ENCODE measurements at places on chromosomes 11 and 22. TPM values are rescaled to one million over a fixed set of nuclear protein-coding genes. Genes with fewer than 3 reads are reported as not detected.

DNA sequence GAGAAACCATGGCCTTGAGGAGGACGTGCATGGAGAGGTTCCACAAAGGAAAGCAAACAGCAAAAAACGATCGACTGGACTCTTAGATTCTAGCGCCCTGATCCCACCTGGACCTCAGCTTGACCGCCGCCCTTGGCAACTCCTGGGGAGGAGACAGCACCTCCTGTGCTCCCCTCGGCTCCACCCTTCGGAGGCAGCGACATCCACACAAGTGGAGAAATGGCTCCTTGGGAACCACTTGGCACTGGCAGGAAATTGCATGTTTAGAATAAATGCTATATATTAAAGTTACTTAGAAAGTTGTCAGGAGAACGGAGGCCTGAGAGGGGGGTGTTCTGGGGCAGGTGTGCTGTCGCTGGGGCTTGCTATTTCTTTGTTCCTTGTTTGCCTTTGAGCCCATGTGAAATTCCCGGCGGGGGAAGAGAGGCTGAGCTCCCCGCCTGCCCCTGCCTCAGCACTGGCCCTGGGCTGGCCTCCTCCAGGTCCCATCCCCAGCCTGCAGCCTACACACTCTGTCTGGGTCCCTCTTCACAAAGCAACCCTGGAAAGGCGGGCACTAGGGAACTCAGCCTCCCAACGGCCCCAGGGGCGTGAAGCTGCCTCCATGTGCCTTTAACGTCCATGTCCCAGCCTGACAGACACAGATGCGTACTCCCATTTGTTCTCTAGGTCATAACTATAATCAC is 395.3 kb downstream of the BRD1 start:
- no peaks in the 10 kb centered on the region for H3K36me3 ChIP-seq
- no peaks in the 10 kb centered on the region for H3K4me1 ChIP-seq
- no peak for DNase-seq
- no peak overlapping the region for H3K4me3 ChIP-seq
- no peak overlapping the region for H3K27ac ChIP-seq
- H3K27me3 ChIP-seq, result peaks cover 16% of the 10 kb centered on the region

Gene PLEKHB1
- total RNA-seq, result 4.7 TPM

GRCh38 chr11:75781296-75781695 is 12.7 kb downstream of the DGAT2 start:
- no peaks in the 10 kb centered on the region for H3K27me3 ChIP-seq
- no peak overlapping the region for H3K27ac ChIP-seq
- DNase-seq, result no peak
- H3K36me3 ChIP-seq, result no peaks in the 10 kb centered on the region
- no peaks in the 10 kb centered on the region for H3K4me1 ChIP-seq

DNA sequence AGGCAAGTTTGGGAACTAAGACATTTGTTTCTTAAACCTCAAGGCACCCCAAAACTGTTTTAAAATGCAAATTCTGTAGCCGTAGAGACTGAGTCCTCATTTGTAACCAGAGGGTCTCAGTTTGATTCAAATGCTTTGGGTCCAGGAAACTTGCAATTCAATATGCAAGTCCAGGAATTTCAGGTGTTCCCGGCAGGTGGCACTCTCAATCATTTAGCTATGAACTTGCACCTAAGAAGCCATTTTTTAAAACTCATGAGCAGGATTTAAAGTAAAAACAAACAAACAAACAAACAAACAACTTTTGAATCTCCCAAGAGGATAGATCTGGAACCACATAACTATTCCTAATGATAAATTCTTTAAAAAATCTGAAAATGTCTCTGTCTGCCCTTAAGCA is 8.7 kb upstream of the ABTB2 start:
- H3K4me1 ChIP-seq, result peaks cover 8% of the 10 kb centered on the region
- no peaks in the 10 kb centered on the region for H3K27me3 ChIP-seq
- H3K36me3 ChIP-seq, result no peaks in the 10 kb centered on the region
- DNase-seq, result no peak
- no peak overlapping the region for H3K27ac ChIP-seq

- no peaks in the 10 kb centered on the region for H3K4me1 ChIP-seq
- H3K27me3 ChIP-seq, result peaks cover 87% of the 10 kb centered on the region
- no peak overlapping the region for H3K4me3 ChIP-seq
- H3K36me3 ChIP-seq, result no peaks in the 10 kb centered on the region
- DNase-seq, result no peak
These were observed 2.6 kb downstream of the MRGPRF start for GRCh38 chr11:69010361-69010891.

Gene SEC14L6
- 0.24 TPM for total RNA-seq

Gene PPARA
- 3.6 TPM for total RNA-seq

DNA sequence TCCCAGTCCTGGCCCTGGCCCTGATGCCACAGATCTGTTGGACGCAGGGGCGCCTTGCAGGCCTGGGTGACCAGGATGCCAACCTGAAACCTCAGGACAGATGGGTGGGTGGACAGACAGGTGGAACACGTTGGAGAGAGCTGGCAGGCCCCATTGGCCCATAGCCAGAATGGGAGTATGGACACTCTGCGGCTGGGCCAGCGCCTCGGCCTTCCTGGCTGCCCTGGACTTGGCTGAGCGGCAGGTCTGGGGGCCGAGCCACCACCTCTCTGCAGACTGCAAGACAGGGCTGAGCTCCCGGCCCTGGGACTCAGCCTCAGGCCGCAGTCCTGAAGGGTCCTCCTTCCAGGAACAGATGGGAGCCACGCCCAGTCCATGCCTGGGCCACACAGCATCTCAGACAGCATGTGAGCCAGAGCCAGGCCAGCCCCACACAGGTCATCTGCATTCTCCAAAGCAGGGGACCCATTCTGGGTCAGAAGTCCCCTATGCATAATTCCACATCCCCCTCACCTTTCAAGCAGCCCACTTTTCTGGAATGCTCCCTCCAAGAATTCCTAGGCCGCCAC is 14.1 kb downstream of the WNT7B start:
- peaks cover 40% of the 10 kb centered on the region for H3K27me3 ChIP-seq
- peaks cover 6% of the 10 kb centered on the region for H3K4me1 ChIP-seq
- no peak overlapping the region for H3K4me3 ChIP-seq
- no peak overlapping the region for H3K27ac ChIP-seq
- no peak for DNase-seq

DNA sequence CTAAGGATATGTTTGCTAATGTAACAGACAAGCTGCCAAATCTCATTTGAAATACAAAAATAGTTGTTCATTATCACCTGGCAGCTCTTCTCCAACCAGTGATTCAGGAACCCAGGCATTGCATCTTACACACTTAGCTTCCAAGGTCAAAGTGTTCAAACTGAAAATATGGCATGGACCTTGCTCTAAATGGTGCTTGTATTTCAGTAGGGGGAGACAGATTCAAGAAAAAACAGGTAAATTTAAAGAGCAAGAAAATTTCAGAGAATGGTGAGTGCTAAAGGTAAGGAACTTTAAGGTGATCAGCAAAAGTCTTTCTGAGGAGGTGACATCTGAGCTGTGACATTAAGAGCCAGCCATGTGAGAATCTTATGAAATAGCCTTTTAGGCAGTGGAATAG is 82.8 kb upstream of the E2F8 start:
- H3K27ac ChIP-seq, result no peak overlapping the region
- no peaks in the 10 kb centered on the region for H3K4me1 ChIP-seq
- H3K4me3 ChIP-seq, result no peak overlapping the region
- H3K36me3 ChIP-seq, result no peaks in the 10 kb centered on the region
- no peaks in the 10 kb centered on the region for H3K27me3 ChIP-seq

Gene CNGA4
- 0.05 TPM for total RNA-seq

DNA sequence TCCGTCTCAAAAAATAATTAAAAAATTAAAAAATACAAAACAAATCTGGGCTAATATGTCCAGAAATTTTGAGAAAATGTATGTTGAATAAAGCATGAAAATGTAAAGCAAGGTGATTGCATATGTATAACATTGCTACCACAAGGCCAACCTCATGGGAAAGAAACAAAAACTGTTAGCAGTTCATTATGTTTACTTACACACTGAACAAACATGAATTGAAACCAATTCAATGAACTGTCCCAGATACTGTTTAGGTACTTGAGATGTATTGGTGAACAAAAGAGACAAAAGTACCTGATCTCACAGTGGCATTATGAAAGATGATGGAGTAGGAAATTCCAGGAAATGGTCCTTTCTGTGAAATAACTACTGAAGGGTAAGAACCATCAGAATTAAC is 43.8 kb upstream of the IGLL5 start:
- no peak for DNase-seq
- peaks cover 12% of the 10 kb centered on the region for H3K4me1 ChIP-seq
- no peaks in the 10 kb centered on the region for H3K36me3 ChIP-seq
- H3K27ac ChIP-seq, result no peak overlapping the region
- no peak overlapping the region for H3K4me3 ChIP-seq

DNA sequence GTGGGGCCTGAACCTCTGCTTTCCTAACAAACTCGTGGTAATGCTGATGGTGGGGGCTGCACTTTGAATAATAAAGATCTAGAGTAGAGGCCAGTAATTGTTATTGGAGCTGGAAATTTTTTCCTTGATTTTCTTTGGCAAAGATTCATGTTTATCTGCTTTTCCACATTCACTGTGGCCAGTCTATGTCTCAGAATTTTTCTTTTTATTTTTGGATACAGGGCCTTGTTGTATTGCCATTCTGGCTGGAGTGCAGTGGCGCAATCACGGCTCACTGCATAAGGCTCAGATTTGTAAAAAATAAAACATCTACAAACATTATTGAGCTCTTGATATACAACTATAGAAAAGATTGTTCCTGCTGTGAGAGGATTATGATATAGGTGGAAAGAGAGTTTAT is 1.6 kb downstream of the TMEM135 start:
- no peak for DNase-seq
- no peak overlapping the region for H3K4me3 ChIP-seq
- no peak overlapping the region for H3K27ac ChIP-seq
- peaks cover 6% of the 10 kb centered on the region for H3K4me1 ChIP-seq
- H3K27me3 ChIP-seq, result no peaks in the 10 kb centered on the region
- H3K36me3 ChIP-seq, result no peaks in the 10 kb centered on the region

GRCh38 chr11:104279587-104279986 is 115.6 kb upstream of the PDGFD start:
- H3K36me3 ChIP-seq, result no peaks in the 10 kb centered on the region
- no peak overlapping the region for H3K4me3 ChIP-seq
- no peaks in the 10 kb centered on the region for H3K4me1 ChIP-seq
- no peak for DNase-seq

GRCh38 chr11:32032478-32032877 is 58.4 kb upstream of the RCN1 start:
- no peaks in the 10 kb centered on the region for H3K36me3 ChIP-seq
- no peaks in the 10 kb centered on the region for H3K4me1 ChIP-seq
- no peak overlapping the region for H3K4me3 ChIP-seq
- no peaks in the 10 kb centered on the region for H3K27me3 ChIP-seq
- no peak for DNase-seq

Gene FAM83F
- 2.4 TPM for total RNA-seq

DNA sequence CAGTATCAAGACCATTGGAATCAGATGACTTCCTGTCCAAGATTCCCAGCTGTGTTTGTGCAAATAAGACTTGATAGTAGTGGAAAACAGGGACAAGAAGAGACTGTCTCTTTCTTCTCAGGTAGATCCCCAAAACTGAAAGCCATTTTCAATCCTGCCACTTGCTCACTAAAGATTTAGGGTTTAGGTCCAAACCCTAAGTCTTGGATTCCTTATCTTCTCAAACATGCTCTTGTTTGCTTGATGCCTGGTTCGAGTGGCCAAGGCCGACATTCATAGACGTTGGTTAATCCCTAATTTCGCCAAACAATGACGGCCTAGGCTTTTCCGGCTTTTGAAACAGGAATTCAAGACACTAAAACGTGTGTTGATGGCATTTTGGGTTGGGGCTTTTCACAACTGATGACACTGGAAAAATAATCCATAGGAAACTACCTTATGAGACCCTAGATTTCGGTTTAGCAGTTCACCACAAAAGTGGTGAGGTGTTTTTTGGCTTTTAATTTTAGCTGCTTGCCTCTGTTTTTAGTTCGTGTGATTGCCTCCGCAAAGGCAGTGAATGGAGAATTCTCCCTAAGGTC is 1.0 kb upstream of the GTPBP1 start:
- peaks cover 43% of the 10 kb centered on the region for H3K4me1 ChIP-seq
- H3K27ac ChIP-seq, result peak overlapping the region; percentile 78
- DNase-seq, result no peak
- H3K36me3 ChIP-seq, result no peaks in the 10 kb centered on the region

GRCh38 chr11:26626346-26626745 is 54.3 kb upstream of the MUC15 start:
- no peaks in the 10 kb centered on the region for H3K4me1 ChIP-seq
- no peak for DNase-seq

Gene TCN2
- total RNA-seq, result 3.6 TPM

GRCh38 chr11:13944911-13945425 is 17.6 kb upstream of the SPON1 start:
- H3K27me3 ChIP-seq, result no peaks in the 10 kb centered on the region
- no peak overlapping the region for H3K4me3 ChIP-seq
- H3K27ac ChIP-seq, result no peak overlapping the region

GRCh38 chr11:106021181-106021966 is 666 bp downstream of the MSANTD4 start:
- H3K4me1 ChIP-seq, result peaks cover 5% of the 10 kb centered on the region
- no peak overlapping the region for H3K27ac ChIP-seq
- no peaks in the 10 kb centered on the region for H3K27me3 ChIP-seq
- H3K4me3 ChIP-seq, result peak overlapping the region; percentile 90

DNA sequence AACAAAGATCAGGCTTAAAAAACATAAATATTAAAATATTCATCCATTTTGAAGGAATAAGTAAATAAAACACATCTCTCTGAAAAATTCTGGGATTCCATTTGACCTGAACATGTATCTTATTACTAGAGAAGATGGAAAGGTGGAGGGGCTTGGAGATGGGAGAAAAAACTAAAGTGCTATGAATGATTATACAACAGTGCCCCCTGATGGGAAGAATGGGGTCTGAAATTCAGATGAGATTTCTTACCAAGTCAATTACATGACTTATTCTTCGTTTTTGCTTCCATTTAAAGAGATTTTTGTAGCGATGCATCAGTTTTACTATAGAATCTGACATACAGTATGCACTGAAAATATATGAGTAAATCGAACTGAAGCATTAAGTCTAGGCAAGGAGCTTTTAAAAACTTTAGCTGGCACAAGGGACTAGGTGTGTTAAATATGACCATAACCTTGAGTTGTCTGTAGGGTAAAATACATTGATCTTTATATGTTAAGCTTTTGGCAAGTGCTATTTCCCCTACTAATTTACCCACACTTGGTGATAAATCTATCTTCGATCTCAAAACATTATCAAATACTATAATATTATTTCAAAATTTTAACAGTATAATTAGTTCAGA is 718.8 kb downstream of the CNTN5 start:
- no peaks in the 10 kb centered on the region for H3K27me3 ChIP-seq
- H3K4me3 ChIP-seq, result no peak overlapping the region
- no peak overlapping the region for H3K27ac ChIP-seq
- no peaks in the 10 kb centered on the region for H3K36me3 ChIP-seq
- no peaks in the 10 kb centered on the region for H3K4me1 ChIP-seq
- peak; percentile 21 for DNase-seq

GRCh38 chr11:117226388-117227385 is 5.2 kb downstream of the PCSK7 start:
- H3K27me3 ChIP-seq, result no peaks in the 10 kb centered on the region
- peaks cover 15% of the 10 kb centered on the region for H3K4me1 ChIP-seq
- DNase-seq, result peak; percentile 45
- H3K36me3 ChIP-seq, result peaks cover 66% of the 10 kb centered on the region
- H3K4me3 ChIP-seq, result no peak overlapping the region

Measured in thymus (tissue), 14 donors.